ENCODE measurements at places on chromosomes 3 and 15. TPM values are rescaled to one million over a fixed set of nuclear protein-coding genes. Genes with fewer than 3 reads are reported as not detected.

Gene HDC
- not detected for total RNA-seq

Gene RBPMS2
- under 0.01 TPM for total RNA-seq

Gene CD86
- not detected for total RNA-seq

Gene PROK2
- total RNA-seq: not detected
